Epithelial cell of prostate (primary cell): ENCODE measurements at places on chromosomes 11 and 22.

- peak; percentile 39 for DNase-seq
Measured at GRCh38 chr11:14125529-14125928, 163.0 kb downstream of the SPON1 start.

DNA sequence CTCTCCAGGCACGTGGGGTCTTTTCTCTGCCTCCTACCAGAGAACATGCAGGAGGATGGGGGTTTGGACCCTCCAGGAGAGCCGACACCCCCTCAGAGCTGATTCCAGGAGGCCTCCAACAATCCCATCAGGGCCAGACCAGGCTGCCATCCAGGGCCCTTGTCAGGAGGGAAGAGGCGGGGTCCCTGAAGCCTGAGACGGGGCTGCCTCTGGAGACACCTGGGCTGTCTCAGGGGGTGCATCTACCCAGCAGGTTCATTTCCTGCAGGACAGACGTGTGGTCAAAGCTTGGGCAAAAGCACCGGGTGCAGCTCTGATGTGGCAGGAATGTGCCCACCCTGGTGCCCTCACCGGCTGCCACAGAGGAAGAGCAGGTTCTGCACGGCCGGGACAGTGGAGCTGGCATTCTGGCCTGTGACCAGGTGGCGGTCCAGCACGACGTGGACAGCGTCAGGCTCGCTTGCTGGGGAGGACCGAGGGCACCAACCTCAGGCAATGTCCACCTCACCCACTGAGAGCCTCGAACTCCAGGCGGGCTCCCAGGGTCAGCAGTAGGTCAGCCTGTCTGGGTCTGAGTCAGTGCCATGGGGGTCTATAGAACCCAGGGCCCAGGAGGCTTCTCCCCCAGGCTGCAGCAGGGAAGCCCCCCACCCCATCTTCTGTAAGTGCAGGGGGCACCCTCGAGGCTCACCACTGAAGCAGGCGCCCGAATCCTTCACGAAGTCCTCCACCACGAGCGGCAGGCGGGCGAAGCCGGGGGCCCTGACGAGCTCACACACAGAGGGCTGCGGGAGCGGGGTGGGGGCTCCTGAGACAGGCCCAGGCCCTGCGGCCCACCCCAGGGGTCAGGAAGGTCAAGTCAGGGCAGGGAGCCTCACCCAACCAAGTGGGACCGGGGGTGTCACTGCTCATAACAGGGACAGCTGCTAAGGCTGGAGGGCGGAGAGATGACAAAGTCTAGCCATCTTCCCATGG lies 6.4 kb downstream of the GATD1 start:
- no peak for DNase-seq

GRCh38 chr11:64451856-64452255 lies 92.9 kb downstream of the RPS6KA4 start:
- no peak for DNase-seq

DNA sequence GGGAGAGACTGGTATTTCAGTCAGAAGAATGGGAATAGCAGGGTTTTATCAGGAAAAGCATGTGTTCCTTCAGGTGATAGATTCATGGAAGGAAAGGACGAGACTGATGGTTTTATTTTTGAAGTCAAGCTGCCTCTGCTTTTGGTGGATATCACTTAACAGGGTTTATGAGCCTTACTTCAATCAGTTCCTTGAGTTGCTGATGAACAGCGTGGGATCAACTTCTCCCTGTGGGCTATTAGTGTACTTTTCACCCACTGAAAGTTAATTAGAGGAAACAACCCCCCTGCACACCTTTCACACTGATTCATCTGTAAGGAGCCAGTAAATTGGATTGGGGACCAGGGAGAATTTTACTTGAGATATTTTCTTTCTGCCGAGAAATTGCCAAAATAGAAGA lies 479.0 kb downstream of the NELL1 start:
- DNase-seq, result no peak

GRCh38 chr11:116773203-116774097 lies 663 bp upstream of the BUD13 start:
- DNase-seq, result no peak

- DNase-seq, result no peak
Measured at GRCh38 chr11:61477126-61477525, 31.4 kb upstream of the LRRC10B start.

DNA sequence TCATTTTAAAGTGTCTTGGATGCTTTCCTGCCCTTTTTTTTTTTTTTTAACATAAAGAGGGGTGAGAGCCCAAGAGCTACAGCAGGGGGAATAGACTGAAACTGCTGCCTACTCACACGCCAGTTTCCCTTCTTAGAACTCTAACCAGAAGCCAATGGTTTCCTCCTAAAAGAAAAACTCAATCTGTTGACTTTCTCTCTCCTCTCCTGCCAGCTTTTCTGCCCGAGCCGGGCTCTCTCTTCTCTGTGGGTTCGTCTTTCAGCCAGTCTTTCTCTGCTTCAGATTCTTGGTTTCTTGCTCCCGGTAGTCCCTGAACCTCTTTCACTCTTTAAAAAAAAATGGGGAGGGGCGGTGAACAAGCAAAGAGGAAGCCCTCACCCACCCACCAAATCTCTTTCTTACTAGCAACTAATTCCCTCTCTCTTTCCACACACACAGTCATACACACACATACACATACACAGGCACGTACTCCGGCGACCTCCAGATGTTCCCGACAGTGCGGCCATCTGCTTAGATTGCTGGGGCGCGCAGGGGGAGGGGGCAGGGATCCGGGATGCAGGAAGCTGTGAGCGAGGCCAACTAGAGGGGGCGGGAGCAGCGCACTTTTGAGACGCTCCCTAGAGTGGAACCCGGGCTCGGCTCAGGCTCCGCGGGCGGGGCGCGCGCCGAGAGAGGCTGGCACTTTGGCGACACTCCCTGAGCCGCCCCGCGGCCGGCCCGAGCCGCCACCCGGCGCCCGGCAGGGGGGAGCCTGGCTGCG lies 444 bp upstream of the TSKU start:
- peak; percentile 59 for DNase-seq

- no peak for DNase-seq
Measured at GRCh38 chr11:58576887-58577471, 1.3 kb upstream of the LPXN start.

DNA sequence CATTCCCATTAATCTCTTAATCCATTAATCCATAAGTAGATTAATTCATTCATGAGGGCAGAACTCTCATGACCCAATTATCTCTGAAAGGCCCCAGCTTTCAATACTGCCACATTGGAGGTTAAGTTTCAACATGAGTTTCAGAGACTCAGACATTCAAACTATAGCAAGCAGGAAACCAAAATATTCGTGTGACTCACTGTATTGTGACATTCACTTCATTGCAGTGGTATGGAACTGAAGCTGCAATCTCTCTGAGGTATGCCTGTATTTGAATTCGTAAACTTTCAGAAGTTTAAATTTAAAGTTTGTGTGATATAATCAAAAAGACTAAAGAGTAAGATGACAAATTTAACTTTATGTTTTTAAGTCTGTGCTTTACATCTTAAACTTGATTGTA lies 2.9 kb upstream of the OR52J3 start:
- DNase-seq, result no peak

DNA sequence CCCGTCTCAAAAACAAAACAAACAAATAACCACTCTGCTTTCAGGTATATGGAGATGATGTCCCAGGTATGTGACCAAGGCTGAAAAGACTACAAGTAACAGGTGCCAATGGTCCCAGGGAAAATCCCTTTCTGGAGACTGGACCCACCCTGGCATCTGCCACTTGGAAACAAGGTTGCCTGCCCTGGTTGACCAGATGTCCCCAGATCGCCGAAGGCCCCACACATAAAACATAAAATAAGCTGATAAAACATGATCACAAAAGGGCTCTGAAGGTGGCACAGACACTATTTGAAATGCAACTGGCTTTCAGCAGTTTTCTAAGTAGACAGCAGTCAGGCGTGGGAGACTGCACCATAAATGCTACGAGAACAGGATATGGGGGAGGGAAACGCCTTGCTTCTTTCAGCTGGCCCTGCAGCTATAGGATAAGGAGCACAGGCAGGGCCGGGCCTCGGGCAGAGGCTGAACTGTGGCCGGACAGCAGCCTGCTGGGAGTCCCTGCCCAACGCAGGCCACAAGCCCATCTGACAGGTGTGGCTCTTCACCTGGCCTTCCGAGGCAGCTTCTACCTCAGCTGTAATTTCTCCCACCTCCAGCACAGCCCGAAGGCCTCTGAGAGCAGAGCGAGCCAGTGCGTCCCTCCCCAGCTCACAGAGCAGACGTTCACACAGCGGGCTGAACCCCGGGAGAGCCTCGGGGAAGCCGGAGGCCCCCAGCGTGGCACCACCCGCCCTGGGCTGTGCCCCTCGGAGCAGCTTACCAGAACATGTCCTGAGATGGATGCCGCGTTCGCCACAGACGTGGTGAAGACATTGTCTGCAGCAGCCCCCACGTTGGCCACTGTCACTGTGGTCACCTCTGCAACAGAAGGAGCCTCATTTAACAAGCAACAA lies 4.0 kb downstream of the DEAF1 start:
- no peak for DNase-seq

DNA sequence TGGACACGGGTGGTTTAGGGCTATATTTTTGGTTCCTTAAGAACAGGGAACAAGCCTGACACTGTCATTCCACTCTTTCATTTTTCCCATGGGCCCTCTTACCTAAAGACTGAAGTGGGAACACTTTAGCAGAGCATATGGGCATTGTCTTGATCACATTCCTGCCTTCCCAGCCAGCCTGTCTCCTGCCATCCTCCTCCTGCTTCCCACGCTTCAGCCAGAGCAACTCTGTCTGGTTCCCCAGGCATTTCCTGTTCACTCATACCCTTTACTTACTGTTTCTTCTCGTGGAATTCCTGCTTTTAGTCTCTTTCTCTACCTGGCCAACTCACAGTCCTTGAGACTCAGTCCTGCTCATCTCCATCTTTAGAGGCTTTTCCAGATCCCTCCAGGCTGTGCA lies 22.8 kb downstream of the MRPL16 start:
- DNase-seq, result no peak
